ENCODE measurements at places on chromosomes 4 and X. TPM values are rescaled to one million over a fixed set of nuclear protein-coding genes. Genes with fewer than 3 reads are reported as not detected.

GRCh38 chr4:184329659-184330400, 112.2 kb upstream of the ENPP6 start:
- H3K27ac ChIP-seq: no peak overlapping the region
- H3K36me3 ChIP-seq: no peaks in the 10 kb centered on the region
- DNase-seq: no peak

DNA sequence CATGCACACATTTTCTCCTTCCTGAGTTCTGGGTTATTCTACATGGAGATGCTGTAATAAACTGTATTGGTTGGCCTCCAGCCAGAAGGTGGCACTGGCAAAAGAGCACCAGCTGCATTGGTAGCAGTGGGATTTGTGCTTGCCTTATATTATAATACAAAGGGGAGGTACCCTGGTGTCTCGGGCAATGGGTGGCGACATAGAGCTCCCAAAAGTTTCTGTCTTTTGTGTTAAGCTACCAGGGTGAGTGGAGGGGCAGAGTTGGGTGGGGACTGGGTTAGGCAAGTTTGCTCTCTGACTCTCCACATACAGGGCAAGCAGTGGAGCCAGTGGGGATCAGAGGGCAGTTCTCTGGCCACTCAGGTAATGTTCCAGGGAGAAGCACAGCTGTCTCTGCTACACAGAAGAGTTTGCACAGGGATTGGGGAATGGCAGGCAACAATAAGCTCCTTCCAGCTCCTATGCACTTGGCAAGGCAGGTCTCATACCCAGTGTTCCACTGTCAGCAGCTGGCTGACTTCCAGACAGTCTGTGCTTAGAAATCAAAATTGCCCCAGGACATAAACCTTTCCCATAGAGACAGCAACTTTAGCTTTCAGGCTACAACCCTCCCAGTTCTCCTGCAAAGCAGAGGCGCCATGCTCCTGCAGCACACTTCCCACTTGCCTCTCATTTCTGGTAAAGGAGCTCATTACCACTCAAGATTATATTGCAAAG, 463.9 kb upstream of the PCDH7 start:
- no peak for DNase-seq
- no peak overlapping the region for H3K4me3 ChIP-seq
- no peaks in the 10 kb centered on the region for H3K4me1 ChIP-seq

DNA sequence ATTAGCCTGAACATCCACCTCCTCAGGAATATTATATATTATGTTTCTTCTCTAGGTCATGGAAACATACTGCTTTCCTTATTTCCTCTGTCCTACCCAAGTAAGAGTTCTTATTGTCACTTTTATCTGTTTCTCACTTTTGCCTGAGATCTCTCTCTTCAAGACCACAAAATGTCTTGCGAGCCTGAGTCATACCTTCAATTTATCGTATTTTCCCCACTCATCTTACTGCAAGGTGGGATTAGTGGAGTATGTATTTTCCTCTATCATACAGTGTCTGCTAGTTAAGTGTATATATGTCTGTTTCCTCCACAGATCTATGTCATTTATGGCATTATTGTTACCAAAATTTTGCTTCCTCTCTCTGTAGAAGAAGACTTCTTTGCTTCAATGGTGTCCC, 124.5 kb downstream of the EIF4E start:
- no peak for DNase-seq
- H3K27ac ChIP-seq: no peak overlapping the region
- H3K36me3 ChIP-seq: no peaks in the 10 kb centered on the region
- no peaks in the 10 kb centered on the region for H3K27me3 ChIP-seq
- no peaks in the 10 kb centered on the region for H3K4me1 ChIP-seq

DNA sequence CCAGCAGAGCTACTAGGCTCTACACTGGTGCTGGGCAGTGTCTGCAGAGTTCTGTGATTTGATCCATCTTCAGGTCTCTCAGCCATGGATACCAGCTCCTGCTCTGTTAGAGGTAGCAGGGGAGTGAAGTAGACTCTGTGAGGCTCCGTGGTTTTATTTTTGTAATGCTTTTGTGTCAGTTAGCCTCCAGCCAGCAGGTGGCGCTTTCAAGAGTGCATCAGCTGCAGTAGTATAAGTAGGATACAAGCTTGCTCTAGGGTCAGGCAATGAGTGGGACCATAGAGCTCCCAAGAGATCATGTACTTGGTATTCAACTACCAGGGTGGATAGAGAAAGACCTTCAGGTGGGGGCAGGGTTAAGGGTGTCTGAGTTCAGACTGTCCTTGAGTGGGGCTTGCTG, 362.5 kb upstream of the TRAM1L1 start:
- H3K4me3 ChIP-seq: no peak overlapping the region
- H3K27me3 ChIP-seq: no peaks in the 10 kb centered on the region
- H3K36me3 ChIP-seq: no peaks in the 10 kb centered on the region
- DNase-seq: no peak
- H3K27ac ChIP-seq: no peak overlapping the region

Gene SSX1
- total RNA-seq: not detected

Gene TBX22
- total RNA-seq: not detected

Gene ATOH1
- total RNA-seq: not detected

Data from heart right ventricle (tissue), 16 donors.